Peyer's patch (tissue), 4 donors: ENCODE measurements at places on chromosomes 11 and 22. TPM values are rescaled to one million over a fixed set of nuclear protein-coding genes. Genes with fewer than 3 reads are reported as not detected.
A peak's percentile ranks its signal among the peaks of the same experiment; 100 is the strongest.

TMEM45B gene
- 292 TPM for total RNA-seq

FBLN1 gene
- total RNA-seq = 29.8 TPM

APOBEC3A gene
- total RNA-seq = not detected

PGA5 gene
- total RNA-seq = not detected

DNA sequence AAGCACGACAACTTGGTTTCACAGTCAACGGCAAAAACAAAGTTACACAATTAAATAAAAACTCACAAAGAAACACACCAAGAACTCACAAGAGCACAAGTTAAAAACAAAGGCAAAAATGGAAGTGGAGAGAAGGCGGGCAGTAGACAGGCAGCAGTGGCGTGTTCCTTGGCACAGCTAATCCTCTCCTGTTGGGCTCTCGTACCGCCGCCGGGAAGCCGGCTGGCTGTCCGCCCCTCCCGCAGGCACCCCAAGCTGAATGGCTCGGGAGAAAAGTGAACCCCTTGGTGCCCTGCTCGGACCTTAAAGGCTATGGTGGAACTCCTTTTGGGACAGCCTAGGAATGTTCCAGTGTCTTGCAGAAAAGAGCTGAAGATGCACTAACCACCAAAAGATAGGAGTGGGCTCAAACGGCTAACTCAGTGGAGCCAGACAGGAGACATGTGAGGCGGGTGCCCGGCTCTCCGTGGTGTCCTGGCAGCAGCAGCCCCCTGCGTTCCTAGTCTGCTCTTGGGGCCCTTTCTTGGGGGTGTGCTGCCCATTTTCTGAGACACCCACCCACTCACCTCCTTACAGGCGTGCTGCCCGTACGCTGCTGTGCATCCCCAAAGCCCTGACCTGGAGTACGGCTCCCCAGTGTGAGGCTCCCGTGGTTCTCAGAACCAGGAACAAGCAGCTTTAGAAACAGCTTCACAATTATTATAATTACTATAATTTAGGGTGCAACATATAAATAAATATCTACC, 86.1 kb upstream of the BID start:
- no peak overlapping the region for H3K4me3 ChIP-seq
- H3K4me1 ChIP-seq = no peaks in the 10 kb centered on the region
- no peak for DNase-seq
- H3K36me3 ChIP-seq = no peaks in the 10 kb centered on the region
- no peaks in the 10 kb centered on the region for H3K27me3 ChIP-seq

DNA sequence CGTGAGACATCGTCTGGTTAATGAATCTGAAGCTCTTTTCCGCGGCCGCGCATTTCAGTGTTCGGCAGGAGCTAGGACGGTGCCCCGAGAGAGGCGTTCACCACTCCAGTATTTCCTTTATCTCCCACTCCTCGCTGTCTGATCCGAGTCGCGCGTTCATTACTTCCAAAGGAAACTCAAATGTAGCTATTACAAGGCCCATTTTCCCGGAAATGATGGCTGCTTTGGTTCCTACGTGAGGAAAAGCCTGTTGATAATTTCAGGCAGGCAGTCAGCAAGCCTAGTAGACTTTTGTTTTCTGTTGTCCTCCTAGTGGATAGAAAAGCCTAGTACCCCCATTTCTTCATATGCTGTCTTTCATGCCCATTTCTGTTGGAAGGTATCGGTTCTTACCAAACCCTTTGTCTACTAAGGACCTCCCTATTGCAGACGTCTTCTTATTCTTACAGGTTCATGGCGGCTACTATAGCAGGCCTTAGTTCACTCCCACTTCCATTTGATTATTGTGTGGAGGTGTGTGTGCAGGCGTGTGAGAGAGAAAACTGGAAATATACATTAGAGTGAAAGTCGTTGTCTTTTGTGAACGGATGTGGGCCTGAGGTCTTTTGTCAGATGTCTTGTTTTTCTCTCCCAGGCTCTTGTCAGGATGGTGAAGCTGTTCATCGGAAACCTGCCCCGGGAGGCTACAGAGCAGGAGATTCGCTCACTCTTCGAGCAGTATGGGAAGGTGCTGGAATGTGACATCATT, 737 bp downstream of the RBM4 start:
- H3K27me3 ChIP-seq = no peaks in the 10 kb centered on the region
- peak overlapping the region; percentile 86 for H3K27ac ChIP-seq
- no peaks in the 10 kb centered on the region for H3K36me3 ChIP-seq
- H3K4me1 ChIP-seq = no peaks in the 10 kb centered on the region

DNA sequence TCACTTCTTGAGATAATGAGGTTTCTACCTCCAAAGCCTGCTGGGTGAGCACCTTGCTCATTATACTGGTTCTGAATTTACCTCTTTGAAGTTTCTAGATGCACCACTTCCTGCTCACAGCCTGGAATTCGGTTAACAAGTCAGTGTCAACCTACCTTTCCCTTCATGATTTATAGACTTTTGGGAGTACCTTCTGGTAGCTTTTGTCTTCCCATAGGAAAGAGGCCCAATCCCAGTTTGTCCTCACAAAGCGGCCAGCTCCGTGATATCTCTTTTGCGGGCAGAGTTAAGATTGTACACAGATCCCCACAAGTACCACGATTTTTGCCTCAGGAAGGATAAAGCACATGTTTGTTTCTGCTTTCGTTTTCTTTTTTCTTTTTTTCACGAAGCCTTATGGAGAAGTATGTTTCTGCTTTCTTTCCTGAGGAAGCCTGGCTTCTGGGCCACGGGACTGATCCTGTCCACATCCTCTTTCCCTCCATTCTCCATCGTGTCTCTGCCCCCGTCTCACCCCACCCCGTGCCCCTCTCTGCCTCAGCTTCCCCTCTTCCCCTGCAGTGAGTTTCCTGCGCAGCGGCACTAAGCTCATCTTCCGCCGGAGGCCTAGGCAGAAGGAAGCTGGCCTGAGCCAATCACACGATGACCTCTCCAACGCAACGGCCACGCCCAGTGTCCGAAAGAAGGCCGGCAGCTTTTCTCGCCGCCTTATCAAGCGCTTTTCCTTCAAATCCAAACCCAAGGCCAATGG, 5.7 kb upstream of the HINFP start:
- H3K4me1 ChIP-seq = no peaks in the 10 kb centered on the region
- peak overlapping the region; percentile 40 for H3K27ac ChIP-seq
- DNase-seq = no peak
- no peaks in the 10 kb centered on the region for H3K27me3 ChIP-seq
- H3K4me3 ChIP-seq = no peak overlapping the region
- H3K36me3 ChIP-seq = no peaks in the 10 kb centered on the region
